Stimulated activated CD8-positive, alpha-beta memory T cell treated with anti-CD3 and anti-CD28 coated beads, Interleukin-7, amount 100 ng/mL, for 1 hour (primary cell): ENCODE measurements at places on chromosomes 5 and 9.

- DNase-seq = no peak
Measured at GRCh38 chr9:133914442-133915342, 77.4 kb downstream of the VAV2 start.

- DNase-seq = no peak
Measured at GRCh38 chr5:38468202-38468673, 88.2 kb downstream of the LIFR start.

- DNase-seq = no peak
Measured at GRCh38 chr9:126470241-126470993, 143.3 kb upstream of the LMX1B start.

DNA sequence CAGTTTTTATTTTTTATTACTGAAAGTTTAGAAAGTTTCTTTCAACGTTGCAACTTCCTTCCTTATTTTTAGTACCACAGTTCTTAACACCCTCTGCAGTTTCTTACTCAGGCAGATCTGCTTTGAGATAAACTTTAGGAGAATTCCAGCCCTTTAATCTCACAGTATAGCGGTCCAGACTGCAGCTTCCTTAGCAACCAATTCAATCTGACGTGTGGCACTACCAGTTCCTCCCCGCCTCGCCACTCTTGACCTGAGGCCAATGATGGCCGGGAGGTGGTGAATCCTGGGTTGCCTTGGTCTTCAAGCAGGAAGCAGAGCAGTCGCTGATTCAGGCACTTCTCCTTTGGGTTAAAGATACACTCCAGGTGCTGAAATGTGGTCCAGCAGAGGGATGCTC is 334.3 kb upstream of the TRPC7 start:
- no peak for DNase-seq

GRCh38 chr9:38651400-38652042 is 31.1 kb upstream of the ANKRD18A start:
- no peak for DNase-seq

DNA sequence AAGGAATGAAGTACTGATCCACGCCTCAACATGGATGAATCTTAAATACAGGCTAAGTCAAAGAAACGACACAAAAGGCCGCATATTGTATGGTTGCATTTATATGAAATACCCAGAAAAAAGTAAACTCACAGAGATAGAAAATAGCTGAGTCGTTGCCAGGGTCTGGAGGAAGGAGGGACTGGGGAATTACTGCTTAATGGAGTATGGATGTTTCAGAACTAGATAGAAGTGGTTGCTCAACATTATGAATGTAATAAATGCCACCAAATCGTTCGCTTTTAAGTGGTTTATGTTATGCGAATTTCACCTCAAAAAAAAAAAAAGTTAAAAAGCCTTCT is 784 bp upstream of the MSANTD3 start:
- no peak for DNase-seq

DNA sequence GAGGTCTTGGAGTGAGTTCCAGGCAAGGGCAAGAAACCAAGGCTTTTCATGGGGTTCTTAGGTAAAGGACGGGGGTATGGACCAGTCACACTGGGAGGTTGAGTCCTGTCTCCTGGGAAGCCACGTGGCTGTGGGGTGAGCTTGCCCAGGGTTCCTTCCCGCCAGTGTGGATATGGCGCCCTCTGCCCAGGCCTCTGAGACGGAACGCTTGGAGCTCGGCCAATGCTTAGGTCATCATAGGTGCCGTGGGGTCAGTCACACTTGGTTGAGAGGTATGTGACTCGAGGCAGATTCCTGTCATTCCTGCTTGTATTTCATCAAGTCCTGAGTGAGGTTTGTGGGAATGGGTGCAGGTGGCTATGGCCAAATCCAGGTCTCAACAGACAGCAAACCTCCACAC is 46.2 kb downstream of the TENT4A start:
- DNase-seq = no peak

- DNase-seq = no peak
Measured at GRCh38 chr9:88272986-88273385, 115.3 kb upstream of the SPIN1 start.

DNA sequence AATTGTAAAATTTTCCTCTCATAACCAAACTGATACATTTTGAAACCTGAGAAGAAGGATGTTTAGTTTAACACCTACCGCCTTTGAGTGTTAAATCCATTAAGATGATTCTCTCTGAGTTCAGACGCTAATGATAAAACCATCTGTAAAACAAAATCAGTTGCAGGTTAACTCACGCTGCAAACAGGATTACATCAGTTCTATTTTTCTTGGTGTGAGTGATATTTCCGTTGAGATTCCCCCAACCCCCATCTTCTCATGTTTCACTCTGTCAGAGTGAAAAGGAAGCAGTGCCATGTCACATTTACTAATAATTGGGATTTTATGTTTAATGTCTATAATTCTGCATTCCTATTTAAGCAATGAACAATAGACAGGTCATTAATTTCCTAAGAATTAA is 146.5 kb downstream of the FANCC start:
- DNase-seq = no peak

GRCh38 chr5:943918-944620 is 51.4 kb downstream of the TRIP13 start:
- DNase-seq = no peak

DNA sequence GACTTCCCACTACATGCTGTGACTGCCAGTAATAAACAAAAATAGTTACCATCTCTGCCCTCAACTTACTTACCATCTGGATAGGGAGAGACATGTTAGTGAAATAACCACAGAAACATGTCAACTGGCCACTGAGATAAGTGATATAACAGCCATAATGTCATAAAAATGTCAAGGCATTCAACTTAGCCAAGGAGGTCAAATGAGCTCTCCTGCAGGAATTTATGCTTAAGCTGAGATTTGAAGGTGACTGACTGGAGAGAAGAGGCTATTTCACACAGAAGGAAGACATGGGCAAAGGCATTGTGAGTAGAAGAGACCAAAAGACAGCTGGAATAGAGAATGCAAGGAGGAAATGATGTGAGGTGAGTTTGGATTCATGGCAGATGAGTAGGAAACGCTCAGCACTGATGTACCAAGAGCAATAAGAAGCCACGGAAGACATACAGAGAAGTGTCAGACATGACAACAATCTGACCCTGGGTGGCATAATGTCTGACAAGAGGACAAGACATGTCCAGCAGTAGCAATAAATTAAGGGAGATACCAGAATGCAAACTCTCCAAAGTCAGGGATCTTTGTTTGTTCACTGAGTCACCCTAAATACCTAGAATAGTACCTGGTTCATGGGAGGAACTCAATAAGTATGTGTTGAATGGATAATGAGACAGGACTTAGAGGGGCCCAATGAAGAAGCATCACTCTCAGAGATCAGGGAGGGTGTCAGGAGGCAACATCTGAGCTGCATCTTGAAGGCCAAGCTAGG is 318.8 kb downstream of the ACTL7B start:
- DNase-seq = no peak

DNA sequence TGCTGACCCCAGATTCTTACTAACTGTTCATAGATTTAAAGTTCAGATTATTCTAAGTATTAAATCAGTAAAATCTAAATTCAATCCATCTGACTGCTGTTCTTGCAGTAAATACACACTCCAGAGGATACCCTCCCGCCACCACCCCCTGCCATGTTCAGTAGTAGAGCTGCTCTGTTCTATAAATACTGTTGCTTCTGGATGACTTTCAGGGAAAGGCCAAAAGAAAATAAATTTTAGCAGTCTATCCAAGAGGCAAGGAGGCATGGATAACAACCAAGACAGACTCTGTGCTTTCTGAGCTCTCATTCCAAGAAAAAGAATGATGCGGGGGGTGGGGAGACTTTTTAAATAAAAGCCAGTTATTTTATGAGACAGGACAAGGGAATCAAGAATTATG is 115.1 kb downstream of the ADAMTS6 start:
- no peak for DNase-seq

DNA sequence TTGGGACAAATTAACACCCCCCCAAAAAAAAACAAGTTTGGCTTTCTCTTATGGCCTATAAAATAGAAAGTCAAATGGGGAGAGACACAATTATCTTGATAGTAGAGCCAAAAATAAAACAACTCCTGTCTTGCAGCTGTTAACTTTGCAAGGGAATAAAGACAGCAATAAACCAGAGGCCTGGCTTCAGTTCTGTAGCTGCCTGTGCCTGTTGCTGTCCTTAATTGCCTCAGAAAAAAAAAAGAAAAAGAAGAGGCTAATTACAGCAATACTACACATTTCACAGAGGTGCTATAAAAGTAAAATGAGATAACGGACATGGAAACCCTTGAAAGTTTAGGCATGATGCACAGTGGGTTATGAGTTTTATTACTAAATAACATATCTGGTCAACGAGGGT is 170.7 kb upstream of the IRX1 start:
- DNase-seq = no peak

DNA sequence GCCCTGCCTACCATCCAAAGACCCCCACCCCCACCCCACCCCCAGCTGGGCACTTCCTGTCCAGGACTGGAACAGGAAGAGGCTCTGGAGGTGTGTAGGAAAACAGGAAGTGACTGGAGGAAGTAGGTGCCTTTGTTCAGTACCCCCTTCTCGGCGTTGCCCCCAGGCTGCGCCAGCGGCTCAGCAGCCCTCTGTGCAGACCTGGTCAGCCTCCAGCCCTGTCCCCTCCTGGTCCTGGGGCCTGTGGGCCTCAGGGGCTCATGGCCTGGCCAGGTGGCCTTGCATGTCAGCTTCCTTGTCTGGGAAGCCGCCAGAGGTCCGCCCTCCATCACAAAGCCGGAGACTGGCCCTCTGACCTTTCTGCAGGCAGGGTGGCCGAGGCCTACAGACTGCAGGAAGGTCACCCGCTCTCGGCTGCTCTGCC is 26.0 kb downstream of the FLT4 start:
- no peak for DNase-seq

- DNase-seq = no peak
Measured at GRCh38 chr9:123217128-123217654, 51.2 kb downstream of the STRBP start.

DNA sequence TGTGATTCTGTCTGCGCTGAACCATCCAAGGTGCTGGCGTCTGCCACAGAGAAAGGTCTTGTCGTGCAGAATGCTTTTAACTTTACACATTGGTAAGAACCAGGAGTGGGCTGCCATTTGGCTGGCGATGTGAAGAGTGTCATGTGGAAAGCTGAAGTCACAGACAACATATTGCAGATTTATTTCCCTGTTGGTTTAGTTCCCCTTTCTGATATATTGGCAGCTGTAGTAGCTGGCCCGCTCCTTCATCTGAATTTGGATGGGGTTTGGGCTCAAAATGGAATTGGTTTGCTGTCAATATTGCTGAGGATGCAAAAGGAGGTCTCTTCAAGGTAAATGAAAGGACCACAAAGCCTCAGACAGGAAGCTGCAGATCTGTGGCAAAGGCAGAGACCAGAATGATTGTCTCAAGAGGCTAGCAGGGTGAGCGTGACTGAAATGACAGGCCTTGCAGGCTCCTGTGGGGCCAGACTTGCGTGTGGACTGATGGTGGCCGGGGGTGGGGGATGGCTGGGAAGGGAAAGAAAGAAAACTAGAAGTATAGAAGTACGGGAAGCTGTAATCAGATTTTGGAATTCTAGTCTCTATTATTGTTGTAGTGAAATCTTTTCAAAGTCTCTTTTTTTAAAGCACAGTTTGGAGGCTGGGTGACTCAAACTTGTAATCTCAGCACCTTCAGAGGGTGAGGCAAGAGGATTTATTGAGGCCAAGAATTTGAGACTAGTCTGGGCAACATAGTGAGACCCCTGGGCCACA is 25.1 kb upstream of the CD180 start:
- no peak for DNase-seq
